Foreskin fibroblast (primary cell): ENCODE measurements at places on chromosomes 4 and X.

DNA sequence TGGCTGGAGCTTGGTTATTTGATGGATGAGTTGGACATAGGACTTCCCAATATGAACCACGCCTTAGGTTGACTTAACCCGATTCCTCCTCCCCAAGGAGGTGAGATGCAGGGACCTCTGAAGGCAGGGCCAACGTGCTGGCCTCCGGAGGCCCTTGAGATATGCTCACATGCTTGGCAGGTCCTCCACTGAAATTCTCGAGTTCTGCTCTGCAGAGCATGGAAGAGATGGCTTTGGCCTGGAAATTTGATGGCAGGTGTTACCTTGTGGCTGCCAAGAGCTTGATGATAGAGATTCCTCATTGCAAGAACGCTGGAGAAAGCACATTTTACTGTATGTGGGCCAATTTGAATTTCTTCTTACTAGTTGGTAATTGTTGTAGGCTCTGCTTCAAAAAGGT lies 117.4 kb upstream of the LIMCH1 start:
- no peak for DNase-seq

DNA sequence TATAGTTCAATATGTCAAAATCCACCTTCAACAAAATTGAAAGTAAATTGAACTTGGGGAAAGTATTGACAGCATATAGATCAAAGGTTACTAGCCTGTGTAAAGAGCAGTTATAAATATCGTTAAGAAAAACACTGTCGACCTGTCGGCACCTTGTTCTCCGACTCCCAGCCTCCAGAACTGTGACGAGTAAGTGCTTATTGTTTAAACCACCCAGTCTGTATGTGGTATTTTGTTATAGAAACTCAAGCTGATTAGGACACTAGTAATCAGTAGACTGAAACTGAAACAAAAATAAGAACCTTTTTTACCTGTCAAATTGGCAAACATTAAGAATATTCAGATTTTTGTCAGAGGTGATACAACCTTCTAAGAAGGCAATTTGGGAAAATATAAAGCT lies 17.0 kb downstream of the HTT start:
- no peak for DNase-seq

DNA sequence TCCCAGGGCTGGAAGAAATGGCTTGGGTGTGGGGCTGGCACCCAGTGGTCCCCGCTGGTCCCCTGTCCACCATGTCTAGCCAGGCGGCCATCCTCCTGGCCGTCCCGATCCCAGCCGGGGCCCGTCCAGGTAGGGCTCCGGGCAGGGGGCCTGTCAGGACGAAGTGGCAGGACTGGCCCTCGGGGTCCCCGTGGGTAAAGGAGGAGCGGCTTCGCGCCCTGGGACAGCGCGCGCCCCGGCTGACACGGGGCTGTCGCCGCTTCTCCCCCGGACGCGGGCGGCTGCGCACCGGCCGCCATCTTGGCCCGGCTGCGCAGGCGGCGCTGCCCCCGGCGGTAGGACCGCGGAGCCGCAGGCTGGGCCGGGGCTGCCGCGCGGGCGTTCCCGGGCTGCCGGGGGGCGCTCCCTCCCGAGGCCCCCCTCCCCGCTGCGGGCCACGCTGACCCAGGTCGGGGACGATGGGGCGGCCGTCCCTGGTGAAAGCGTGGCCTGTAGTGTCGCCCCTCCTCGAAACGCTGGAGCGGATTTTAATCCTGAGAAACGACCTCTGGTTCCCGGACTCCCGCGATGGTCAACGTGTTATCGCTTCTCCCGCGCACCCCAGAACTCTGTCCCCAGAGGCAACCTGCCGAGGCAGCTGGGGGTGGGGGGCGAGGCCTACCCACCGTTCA lies 60.4 kb upstream of the BCOR start:
- DNase-seq = peak; percentile 63

DNA sequence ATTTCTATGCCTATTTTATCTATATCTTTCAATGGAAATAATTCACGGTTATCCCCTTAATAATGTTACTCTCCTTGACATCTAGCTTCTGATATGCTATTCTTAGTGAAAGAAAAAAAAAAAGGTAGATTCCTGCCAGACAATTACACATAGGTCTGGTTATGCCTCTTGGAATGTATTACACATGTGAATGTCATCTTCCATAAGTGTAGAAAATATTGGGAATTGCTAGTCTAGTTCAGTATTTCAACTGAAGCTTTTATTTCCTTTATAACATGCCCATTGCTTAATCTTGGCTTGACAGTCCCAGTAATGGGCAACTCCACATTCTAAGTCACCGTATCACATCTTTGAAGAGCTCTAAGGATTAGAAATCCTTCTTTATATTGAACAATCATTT lies 25.4 kb upstream of the PPP1R2C start:
- DNase-seq = peak; percentile 36

DNA sequence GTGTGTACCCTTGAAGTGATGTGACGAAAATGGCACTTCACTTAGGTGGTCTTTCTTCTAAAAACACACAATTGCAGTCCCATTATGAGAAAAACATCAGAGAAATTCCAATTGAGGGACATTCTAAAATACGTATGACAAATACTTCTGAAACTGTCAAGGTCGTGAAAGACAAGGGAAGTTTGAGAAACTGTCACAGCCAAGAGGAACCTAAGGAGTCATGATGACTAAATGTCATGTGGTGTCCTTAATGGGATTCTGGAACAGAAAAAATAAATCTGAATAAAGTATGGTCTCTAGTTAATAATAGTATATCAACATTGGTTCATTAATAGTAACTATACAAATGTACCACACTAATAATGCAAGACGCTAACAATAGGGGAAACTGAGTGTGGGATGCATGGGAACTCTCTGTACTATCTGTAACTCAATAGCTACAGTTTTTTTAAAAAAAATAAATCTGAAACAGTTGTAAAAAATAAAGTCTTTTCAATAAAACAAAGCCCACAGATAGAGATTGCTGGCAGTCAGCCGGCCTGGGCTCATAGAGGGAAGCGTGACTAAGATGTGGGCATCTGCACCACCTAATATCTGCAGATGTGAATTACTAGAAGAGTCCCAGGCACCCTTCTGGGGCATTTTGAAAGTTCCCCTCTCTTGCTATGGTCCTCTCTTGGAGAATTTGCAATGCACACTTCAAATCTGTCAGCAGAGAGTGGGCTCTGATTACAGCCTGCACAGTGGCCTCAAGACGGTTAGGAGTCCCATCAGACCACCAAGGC lies 47.6 kb downstream of the MID1IP1 start:
- no peak for DNase-seq

GRCh38 chr4:89048906-89049601 lies 7.9 kb downstream of the FAM13A start:
- no peak for DNase-seq

DNA sequence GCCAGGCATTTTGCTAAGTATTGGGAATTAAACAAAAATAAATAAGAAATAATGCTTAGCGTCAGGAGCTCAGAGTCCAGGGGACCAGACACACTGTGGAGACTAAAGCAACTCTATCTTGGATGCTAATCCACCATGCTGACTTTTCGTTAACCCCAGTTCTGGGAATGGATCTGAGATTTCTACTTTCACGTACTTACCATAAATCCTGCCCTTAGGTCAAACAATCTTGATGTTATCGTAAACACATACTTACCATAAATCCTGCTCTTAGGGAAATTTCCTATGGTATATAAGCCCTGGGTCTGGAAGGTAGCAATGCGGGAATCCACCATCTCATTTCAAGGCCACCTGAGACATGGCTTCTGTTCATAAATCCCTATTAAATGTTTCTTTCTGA lies 204.5 kb upstream of the IGFBP7 start:
- no peak for DNase-seq

DNA sequence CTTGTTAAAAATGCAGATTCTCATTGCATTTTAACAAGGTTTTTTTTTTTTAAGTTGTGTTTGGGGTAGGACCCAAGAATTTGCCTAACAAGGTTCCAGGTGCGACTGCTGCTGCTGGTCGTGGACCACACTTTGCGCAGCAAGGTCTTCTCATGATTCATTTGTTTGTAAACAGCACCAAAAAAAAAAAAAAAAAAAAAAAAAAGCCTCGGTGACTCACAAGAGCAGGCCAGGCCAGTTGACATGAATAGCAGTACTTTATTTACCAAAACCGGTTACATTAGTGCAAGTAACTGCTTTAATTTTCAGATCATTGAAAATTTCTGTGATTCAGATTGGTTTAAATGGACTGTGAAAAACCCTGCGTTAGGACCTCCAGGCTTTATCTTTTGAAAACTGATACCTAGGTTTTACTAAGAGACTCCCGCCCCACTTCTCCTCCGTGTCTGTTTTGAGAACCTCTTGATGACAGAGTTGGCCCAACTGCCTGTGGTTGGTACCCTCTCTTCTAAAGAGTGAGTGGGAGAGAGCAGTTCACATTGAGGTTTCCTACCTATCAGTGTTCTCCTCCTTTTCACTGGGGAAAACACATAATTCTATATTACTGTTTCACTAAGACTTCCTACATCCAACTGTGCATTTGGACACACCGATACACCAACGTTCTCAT lies 86.2 kb downstream of the PHEX start:
- no peak for DNase-seq

DNA sequence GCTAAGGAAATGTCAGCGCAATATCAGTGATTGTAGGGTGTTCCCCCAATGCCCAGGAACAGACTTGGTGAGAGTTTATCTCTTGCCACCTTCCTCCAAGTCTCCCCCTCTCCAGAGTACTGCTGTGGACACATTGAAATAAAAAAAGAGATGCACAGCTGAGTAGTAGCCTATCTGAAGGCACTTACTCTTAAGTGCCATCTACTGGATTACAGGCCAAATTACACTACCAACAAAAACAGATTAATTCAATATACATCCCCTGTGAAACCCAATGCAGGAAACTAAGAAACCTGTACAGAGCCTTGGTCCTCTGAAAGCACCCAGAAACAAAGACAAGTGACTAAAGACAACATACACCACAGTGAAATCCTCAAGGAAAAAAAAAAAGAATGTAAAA lies 460.3 kb downstream of the ZIC3 start:
- no peak for DNase-seq

- peak; percentile 90 for DNase-seq
Measured at GRCh38 chrX:11341274-11342201, 48.3 kb downstream of the AMELX start.

DNA sequence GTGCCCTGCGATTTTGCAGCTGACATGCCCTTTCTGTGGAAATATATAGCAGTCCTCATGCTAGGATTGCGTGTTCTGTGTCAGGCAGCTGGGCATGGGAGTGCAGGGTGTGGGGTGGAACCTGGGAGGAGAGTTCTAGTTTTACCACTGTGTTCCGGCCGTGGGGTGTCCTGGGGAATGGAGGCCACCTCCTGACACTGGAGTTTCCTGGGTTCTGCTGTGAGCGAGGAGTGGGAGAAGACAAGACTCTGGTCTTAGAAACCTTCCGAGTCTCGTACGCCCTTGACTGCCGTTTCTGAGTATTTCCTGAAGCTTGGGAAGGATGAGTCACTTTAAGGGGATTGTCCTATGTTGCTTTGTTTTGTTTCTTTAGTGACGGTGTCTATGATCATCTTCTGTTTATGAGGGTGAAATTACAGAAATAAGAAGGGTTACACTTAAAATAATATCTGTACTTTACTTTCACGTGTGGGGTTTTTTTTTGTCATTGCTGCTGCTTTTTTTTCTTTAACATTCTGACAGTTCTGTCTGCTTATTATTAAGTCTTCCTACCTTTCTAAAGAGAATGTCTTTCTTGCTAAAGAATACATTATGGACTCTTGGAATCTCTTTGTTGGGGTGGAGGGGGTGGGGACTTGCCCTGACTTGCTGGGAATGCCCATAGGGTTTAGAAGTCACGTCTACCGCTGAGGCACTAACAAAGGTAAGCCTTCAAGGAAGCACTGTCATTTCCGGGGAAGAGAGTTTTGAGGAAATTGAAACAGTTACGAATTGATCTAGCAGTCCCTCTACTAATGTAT lies 19.1 kb downstream of the CD99 start:
- peak; percentile 78 for DNase-seq
